Inflammatory macrophage treated with lipopolysaccharide for 4 hours (primary cell): ENCODE measurements at places on chromosomes 6 and 20.

DNA sequence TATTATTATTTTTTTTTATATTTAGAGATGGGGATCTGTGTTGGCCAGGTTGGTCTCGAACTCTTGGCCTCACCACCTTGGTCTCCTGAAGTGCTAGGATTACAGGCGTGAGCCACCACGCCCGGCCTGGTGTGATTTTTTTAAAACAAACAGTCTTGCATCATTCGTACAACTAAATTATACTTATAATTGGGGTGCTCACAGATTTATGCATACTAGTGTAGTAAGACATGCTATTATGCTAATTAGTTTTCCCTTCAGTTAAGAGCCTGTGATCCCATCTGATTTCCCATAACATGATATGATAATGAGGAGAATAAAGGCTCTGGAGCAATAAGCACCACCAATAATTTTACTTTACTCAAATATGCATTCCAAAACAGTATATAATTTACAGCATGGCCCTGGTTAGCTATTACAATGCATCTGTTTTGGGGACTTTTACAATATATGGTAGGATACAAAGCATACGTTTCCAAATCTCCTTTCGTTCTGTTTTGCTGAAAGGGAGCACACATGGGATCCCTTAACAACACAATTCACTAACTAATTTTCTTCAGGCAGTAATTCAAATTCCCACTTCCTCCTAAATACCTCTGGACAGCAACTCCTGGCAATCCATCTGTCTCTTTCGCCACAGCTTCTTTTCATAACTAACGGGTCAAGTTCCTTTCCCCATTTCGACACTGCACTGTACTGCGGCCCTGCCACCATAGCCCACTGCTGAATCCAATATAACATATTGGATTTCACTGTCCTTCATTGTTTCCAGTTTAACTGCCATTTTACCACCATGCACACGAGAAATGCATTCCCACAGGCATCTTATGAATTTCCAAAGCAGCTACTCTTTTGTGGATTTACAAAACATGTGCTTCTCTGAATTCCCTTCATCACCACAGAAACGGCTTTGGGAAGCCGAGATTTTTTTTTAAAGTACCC lies 1.7 kb downstream of the NUDT3 start:
- peak; percentile 86 for DNase-seq

DNA sequence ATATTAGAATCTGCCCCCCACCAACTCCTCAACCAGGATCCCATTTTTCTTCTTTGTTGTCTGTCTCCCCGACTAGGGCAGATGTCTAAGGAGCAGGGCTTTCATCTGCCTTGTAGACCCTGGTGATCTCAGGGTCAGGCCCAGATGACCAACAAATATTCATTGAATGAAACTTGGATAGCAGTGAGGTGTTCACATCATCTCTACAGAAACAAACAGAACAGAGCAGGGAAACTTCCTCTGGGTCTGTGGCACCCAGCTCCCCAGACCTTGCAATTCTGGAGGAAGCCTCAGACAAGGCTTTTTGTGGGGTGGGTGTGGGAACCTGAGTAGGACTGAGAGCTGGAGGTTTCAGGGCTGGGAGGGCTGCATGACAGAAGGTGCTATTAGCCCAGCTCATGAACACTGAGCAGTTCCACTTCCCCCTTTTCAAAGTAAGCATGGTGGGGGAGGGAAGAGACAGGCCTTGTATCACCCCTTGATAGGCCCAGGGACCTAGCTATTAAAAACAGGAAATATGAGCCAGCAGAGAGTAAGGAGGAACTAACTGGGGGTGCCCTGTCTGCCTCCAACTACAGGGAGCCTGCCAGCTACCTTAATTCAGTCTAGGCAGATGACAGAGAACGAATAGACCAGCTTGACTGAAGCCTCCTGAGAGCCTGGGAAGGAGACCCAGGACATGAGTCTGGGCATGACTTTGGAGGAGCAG lies 37.3 kb upstream of the TOP1 start:
- peak; percentile 95 for DNase-seq

DNA sequence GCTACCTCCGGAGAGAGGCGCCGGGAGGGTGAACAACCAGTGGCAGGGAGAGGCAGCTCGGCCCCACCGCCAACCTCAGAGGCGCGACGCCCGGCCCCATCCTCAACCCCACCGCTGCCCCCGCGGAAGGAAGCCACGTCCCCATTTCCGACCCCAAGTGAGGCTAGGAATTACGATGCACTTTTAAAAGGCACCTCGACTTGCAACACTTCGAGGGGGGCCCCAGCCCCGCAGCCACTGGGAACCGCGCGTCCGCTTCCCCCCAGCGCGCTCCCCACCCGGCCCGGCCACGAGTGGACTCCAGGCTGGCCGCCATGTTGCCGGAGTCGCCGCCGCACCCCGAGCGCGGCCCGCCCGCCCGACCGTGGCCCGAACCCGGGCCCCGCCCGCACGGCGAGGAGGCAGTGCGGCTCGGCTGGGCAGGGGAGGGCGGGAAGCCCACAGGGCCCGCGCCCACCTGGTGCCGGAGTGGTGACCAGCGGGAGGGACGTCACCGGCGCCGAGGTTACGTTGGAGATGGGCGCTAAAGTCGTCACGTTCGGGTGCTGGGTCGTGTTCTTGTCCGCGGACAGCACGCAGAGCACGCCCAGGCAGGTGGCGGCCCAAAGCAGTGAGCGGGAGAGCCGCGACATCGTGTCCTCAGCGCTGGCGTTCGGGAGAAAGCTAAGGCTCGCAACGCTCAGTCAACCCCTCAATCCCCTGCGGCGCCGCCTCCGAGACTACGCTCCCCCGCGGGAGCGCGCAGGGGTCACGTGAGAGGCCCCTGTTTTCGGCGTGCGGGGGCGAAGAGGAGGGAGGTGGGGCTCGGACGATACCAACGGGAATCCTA lies at the start of gene CD164:
TSS of gene CD164 (minus strand) at position 721 of the 829 bp plus-strand sequence. CDS start at position 632, 89 bp downstream.
- peak; percentile 97 for DNase-seq

DNA sequence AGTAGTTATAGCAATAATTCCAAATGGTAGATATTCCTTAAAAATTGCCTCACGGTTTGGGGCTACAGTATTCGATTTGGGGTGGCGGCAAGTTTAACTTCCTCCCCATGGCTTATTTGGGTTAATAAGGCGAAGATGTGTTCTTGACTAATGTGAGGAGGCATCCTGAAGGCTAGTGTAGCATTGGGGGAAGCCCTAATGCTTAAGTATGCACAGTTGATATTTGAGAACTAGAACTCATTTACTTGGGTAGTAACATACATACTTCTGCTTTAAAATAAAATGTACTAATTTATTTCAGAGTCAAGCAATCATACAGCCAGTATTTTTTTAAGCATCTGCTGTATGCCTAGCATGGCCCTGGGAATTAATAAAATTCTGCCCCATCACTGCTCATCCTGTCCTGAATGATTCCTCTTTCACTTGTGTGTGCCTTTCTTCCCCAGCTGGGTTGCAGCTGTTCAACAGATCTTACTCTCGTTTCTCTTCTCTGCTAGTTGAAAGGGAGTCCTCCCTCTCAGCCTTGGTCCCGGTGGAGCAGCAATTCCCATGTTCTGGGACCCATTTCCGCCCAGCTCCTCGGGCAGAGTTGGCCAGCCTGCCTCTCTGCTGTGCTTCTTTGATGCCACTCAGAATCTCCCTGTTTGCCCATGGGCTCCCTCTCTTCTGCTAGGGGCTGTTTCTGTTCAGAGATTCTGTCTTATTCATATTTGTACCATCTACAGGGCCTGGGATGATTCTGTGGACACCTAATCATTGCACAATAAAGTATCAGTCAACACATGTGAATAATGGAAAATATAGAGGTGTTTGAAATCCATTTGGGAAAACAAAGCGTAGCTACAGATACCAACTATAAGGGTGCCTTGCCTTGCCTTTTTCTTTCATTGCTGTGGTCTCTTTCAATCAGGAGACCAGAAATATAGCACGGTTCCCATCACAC lies 104.8 kb downstream of the ARID1B start:
- DNase-seq = peak; percentile 30

- DNase-seq = no peak
These were observed 119.5 kb upstream of the KCNK16 start for GRCh38 chr6:39441986-39442385.

GRCh38 chr6:149323925-149324324 lies 6.4 kb downstream of the TAB2 start:
- no peak for DNase-seq

DNA sequence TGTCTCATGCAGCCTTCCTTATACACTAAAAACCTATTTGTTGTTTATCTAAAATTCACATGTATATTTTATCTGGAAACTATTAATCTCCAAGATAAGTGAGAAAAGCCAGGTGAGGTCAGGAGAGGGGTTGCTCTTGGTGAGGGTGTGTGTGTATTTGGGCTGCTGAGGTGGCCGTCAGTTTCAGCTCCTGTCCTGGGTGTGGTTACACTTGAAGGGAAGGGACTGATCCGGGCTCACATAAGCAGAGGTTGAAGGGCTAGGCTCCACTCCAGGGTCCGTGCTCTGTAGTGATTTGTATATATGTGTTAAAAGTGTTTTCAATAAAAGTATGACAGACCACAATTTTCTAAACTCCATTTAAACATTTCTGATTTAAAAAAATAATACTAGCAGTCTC lies 13.5 kb upstream of the SNAI1 start:
- peak; percentile 67 for DNase-seq

GRCh38 chr6:157200611-157201010 lies 122.7 kb downstream of the TMEM242 start:
- no peak for DNase-seq

GRCh38 chr20:57809661-57810172 lies 99.9 kb upstream of the PMEPA1 start:
- DNase-seq = no peak

DNA sequence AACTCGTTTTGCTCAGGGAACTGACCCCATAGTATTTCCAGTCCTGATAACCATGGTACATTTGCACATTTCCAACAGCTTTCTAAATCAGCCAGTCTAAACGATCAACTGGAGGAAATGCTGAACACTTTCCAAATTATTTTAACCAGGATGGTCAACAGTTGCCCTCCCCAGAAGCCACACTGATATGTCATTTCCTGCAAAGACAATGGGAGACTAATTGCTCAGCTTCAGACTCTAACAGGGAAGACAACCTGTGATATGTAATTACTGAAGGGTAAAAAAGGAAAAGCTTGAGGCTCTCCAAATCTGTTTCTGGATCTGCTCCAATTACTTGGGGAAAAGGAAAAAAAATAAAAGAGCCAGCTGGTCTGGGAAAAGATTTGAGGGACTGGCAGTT lies 88.8 kb downstream of the FYN start:
- DNase-seq = no peak

DNA sequence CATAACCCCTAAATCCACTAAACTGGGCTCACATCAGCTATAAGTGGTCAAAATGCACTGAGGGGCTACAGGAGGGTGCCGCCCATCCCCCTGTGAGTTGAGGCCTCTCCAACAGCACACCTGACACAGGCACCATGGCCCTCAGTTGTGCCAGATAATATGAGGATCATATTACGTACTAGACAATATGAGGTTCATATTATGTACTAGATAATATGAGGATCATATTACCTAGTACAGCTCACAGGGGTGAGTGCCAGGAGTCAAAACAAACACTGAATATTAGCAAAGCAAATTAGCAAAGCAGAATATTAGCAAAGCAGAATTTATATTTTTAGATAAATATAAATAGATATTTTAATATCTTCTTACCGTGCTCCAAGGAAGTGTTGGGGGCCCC lies 35.3 kb downstream of the CD24 start:
- DNase-seq = no peak

GRCh38 chr6:25458485-25458884 lies 179.3 kb downstream of the CARMIL1 start:
- peak; percentile 83 for DNase-seq

DNA sequence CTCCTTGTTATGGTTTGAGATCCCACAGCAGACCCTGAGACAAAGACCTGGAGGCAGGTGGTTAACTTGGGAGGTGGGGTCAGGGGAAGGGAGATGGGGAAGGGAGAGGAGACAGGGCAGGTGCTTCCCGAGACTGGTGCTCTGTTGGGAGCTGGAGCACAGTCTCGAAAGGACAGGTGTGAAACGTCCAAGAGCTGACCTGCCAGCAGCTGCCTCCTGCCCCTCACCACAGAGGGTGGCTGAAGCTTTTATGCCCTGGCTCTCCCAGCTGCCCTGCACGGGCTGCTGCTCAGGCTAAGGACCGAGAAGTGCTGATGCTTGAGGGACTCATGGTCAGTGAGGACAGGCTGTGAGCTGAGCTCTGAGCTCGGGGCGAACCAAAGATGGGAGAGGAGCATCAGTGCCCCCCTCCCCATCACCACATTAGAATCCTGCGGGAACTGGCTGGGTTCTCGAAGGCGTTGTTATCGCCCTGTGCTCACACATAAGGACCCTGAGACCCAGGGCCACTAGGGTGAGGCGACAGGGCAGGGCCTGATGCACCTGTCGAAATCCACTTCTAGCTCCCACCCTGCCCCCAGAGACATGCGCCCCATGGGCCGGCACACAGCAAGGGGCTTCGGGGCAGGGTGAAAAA lies 25.3 kb upstream of the CD93 start:
- no peak for DNase-seq

DNA sequence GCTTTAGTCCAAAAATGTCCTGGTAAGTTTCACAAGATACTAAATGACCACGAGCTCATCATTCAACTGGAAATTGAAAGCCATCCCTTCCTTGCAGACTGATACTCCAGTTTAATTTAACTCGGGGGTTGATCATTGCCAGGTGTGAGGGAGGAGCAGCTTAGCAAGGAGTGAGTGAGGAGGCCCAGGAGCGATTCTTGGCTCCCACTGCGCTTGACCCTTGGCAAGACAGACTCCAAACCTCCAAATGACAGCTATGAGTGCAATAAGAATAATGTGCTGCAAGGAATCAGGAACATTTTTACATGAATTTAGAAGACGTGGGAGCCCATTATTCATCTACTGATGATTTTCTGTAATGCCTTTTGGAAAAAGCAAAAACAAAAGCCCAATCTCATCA lies 64.9 kb downstream of the LAMA4 start:
- no peak for DNase-seq

DNA sequence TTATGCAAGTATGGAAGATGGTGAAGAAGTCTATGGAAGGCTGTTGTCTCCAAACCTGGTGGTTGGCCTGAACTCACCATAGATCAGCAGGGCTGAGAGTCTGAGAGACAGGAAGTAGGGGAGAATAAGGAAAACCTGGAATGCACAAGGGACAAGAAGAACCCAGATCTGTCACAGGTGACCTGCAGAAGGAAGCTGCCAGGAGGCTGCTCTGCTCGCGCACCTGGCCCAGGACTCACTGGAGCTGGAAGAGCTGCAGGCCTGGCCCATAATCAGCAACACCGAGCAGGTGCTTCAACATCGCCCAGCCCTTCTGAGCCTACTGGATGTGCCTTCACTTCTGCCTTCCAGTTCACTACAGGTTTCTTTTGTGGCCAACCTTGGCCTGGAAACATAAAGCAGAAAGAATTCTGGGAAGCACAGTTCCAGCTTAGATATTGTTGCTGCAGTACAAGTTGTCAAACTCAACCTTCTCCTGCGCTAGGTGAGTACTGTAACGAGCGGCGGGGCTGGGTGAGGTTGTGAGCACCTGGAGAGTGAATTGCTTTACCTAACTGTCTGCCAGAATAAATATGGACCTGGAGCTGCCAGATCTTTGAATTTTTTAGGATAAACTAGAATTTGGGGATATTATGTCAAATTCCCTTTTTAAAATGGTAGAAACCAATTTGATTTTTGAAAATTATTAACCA lies 82.4 kb downstream of the CDH26 start:
- no peak for DNase-seq

GRCh38 chr6:5516036-5516435 lies 254.7 kb downstream of the FARS2 start:
- DNase-seq = no peak
